Stimulated activated CD4-positive, alpha-beta T cell treated with anti-CD3 and anti-CD28 coated beads, TNF-alpha, amount 100 ng/mL, for 4 hours (primary cell): ENCODE measurements at places on chromosomes 3 and 15.

DNA sequence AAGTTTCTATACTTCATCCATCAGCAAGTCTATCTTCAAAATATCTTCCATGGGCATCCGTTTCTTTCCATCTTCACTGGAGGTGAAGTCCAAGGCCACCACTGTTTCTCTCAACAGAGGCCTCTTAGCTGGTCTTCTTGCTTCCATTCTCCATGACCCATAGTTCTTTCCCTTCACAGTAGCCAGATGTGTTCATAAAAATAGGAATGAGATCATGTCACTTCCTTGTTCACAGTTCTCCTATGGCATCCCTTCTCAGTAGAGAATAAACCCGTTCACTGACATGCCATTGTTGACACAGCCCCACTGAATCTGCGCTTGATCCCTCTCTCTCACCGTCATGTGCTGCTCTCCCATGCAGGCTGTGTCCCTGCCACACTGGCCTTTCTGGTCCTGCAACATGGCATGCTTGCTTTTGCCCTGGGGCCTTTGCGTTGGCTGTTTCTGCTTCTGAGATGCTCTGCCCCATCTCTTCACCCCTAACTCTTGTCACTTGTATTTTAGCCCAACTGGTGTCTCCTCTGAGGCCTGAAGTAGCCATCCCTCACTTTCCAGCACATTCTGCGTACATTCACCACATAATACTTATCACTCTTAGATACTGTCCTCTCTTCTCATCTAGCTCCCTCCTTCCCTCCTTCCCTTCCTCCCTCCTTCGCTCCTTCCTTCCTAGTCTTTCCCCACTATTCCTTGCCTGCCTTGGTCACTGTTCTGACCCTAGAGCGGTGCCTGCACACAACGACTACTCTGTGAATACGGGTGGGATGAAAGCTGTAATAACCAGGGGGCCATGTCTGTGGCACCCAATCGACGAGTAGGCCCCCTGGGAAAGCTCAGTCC is 42.0 kb downstream of the STARD5 start:
- DNase-seq: no peak

- no peak for DNase-seq
These were observed 66.3 kb downstream of the FHIT start for GRCh38 chr3:61184956-61185355.

- no peak for DNase-seq
These were observed 126.1 kb upstream of the ALDH1A3 start for GRCh38 chr15:100753503-100753902.

GRCh38 chr3:114792159-114792918 is 354.7 kb downstream of the ZBTB20 start:
- no peak for DNase-seq

DNA sequence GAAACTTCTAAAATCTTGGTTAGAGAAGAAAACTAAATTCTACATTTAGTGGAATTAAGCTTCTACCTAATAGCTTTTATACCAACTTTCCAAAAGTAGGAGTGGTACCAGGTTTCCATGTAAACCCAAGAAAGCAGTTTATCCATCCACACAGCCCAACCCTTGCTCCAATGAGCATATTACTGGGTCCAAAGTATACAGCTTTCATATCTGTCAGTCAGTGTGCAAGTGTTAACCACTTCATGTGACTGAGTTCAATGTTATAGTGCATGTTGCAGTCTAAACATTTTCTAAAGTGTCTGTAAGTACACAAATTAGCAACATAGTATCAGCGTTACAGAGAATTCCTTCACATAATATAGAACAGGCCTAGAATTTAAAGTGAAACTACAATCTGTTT is 73.2 kb downstream of the C3orf70 start:
- no peak for DNase-seq

DNA sequence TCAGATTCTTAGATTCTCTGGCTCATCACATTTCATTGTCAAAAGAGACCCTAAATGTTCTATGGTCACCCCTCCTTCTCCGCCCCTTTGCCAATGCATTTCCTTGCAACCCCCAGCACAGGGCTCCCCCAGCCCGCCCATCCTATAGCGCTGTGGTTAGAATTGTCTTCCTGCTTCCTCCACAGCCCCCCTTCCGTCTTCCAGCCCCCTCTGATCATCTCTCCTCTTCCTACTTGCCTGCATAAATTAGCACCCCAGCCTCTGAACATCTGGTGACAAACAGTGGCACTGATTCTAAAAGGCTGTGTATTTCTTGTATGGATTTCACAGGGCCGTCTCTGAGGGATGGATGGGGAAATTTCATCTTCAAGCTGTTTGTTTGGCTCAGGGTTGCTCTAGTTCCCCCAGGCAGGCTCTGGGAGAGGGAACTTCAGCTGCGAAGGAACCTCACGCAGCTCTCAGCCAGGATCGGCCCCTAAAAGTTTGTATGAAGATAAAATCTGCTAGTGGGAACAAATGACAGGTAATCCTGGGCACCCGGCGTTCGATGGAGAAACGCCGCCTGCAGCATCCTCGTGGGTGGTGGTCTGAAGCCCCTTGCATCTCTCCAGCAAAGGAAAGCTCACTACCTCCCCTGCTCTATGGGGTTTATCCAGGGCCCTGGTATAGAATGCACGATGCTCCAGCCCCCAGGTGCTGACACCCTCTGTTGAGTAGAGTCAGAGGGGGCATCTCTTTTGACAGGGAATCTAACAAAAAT is 83.0 kb downstream of the WNT7A start:
- DNase-seq: no peak

DNA sequence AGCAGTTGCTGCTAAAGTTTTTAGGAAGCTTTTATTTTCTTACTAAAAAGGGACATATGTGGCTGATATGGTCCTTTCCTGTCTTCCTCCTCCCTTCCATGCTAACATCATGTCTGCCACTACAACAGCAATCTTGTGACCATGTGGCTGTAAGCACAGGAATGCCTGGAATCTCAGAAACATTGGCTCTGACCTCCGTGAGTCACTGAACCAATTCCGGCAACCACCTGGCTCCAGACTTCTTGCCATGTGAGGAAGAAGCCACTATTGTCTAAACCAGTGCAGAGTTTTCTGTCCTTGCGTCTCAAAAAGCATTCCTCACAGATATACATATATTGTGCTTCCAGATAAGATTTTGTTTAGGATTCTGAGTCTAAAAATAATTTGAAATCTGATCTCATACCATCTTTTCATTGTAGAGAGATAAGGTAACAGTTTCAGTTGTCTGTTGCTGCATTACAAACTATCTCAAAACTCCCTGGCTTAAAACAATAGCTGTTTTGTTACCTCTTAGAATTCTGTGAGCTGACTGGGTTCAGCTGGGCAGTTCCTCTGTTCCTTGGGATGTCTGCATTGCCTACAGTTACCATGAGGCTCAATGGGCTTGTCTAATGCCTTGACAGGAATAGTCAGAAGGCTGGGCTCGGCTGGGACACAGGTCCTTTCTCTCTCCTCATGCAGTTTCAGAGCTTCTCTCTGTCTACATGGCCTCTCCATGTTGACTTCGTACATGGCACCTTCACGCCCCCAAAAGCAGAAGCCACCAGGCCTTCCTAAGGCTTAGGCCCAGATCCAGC is 77.3 kb upstream of the MAGI1 start:
- DNase-seq: no peak

DNA sequence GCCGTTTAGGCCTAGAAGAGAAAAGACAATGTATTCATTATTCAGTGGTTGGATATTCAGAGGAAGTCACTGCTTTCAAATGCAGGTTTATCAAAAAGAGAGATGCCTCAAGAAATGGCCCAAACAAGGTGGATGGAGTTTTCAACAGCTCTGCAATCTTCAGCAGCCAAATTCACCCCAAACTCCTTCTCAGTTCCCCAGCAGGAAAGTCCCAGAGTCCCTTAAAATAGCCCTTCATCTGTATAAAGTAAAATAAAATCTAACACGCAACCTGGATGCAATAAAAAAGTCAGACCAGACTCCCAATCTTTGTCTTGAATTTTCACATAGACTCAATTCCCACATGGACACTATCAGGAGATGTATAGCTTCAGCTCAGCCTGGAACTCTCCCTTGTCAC is 101.6 kb upstream of the SPATA12 start:
- no peak for DNase-seq

GRCh38 chr15:73993211-73993994 is 1.1 kb upstream of the PML start:
- DNase-seq: no peak

GRCh38 chr15:99473981-99474906 is 91.5 kb upstream of the MEF2A start:
- DNase-seq: no peak

GRCh38 chr3:187491371-187491770 is 123.2 kb downstream of the RTP4 start:
- DNase-seq: no peak

- DNase-seq: no peak
These were observed 22.8 kb downstream of the MYO1E start for GRCh38 chr15:59349680-59350420.

- no peak for DNase-seq
These were observed 89.6 kb upstream of the TSEN2 start for GRCh38 chr3:12394569-12395271.

DNA sequence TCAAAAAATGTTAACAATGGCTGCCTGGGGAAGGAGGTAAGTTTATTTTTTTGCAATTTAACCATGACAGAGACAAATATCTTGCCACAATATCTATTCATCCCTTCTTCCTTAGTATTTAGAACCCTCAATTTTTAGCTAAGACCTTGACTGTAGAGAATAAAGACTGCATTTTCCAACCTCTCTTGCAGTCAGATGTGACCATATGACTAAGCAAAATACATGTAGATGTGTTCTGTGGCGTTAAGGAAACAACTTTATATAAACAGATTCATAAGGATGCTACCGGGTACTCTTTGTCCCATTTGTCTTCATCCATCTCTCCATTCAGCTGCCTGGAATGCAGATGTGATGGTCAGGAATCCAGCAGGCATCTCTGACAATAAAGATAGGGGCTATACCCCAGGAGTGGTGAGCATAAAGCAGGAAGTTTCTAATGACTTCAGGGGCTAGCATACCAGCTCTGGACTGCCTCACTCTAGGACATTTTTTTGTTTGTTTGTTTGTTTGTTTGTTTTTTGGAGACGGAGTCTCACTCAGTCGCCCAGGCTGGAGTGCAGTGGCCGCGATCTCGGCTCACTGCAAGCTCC is 41.1 kb downstream of the LHFPL4 start:
- DNase-seq: no peak

GRCh38 chr15:101559952-101560351 is 70.4 kb upstream of the PCSK6 start:
- DNase-seq: no peak

- no peak for DNase-seq
These were observed 70.0 kb downstream of the FOXP1 start for GRCh38 chr3:71513515-71513914.

DNA sequence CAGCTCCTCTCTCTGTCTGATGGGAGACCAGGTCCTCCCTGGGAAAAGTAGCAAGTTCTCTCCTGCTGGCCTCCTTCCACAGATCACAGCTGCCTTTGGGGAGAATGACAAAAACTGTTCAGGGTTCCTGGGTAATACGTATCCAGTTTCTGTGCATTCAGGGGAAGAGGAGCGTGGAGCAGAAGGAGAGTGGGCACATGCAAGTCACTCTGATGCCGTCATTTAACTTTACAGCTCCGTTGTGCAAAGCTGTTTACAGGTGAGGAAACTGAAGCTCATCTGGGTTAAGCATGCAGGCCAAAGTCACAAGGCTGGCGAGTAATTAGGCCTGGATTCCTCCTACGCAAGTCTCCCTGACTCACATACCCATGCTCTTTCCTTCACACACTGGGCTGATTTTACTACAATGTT is 7.5 kb upstream of the TM4SF1 start:
- DNase-seq: no peak

- DNase-seq: no peak
These were observed 87.2 kb downstream of the TJP1 start for GRCh38 chr15:29734917-29735572.

GRCh38 chr3:171841620-171842000 is 1.5 kb upstream of the TMEM212 start:
- DNase-seq: no peak

DNA sequence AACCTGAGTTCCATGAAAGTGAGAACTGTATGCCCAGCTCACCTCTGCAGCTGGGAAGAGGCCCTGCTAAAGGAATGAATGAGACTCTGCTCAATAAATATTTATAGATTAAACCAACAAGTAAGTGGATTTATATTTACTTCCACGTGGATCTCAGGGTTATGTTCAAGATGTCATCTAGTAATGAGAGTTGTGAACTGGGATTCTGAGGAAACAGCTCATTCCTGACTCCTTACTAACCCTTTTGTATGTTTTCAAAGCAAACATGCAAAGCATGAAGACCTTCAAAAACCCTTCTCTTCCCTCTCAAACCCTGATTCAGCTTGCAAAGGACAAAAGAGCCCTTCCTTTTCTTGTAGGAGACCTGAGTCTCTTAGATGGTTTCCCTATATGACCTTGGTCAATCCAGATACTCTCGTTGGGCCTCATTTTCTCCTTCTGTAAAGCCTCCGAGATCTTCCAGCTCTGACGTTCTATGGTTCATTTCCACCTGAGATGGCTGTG is 53.4 kb downstream of the LSM3 start:
- DNase-seq: no peak

- peak; percentile 76 for DNase-seq
These were observed 46.6 kb upstream of the ATP2B2 start for GRCh38 chr3:10551821-10552630.

DNA sequence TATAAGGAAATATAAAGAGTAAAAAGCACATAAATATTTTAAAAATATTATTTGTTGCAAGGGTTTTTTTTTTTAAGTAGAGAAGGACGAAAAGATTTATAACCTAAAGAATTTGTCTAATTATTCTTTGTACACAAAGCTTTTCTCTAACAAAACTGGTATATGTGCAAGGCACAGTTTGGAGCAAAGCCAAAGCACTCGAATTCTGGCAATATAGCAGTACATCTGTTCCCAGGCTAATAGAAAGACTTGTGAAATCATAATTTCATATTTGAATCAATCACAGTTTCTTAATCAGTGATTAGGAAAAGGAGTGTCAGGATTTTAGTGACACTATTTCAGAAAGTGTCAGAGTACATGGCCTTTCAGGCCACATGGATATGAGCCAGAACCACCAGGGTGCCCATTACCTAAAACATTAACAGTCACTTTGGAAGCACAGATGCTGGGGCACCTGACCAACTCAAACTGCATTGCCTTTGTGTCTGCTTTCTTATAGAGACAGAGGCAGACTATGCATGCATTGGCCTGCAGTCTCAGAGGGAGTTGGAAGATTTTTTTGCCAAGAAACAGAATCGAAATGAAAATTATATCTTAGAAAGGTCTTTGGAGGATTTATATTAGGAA is 651.8 kb upstream of the SGO1 start:
- no peak for DNase-seq

- no peak for DNase-seq
These were observed 95.9 kb upstream of the PRR23E start for GRCh38 chr3:127097072-127097405.
